Cardiac fibroblast (primary cell): ENCODE measurements at places on chromosomes 3 and 15.

DNA sequence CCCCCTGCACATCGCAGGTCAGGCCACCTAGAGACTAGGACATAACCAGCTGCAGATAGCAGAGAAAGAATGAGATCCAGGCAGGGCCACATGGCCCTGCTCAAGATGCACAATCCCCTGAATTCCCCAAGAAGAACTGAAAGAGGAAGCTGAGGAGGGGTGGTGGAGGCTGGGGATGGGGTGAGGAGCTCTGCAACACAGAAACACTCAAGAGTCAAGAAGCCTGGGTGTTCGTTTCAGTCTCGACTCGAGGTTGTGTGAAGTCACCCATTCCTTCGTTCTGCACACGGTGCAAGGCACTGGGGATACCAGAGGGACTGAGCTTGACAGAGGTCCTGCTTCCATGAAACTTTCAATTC, 62.0 kb downstream of the TLE3 start:
- DNase-seq = no peak

- peak; percentile 32 for DNase-seq
Measured at GRCh38 chr15:69410248-69410874, 3.8 kb upstream of the KIF23 start.

- DNase-seq = peak; percentile 47
Measured at GRCh38 chr15:42547918-42548248, 710 bp downstream of the LRRC57 start.

DNA sequence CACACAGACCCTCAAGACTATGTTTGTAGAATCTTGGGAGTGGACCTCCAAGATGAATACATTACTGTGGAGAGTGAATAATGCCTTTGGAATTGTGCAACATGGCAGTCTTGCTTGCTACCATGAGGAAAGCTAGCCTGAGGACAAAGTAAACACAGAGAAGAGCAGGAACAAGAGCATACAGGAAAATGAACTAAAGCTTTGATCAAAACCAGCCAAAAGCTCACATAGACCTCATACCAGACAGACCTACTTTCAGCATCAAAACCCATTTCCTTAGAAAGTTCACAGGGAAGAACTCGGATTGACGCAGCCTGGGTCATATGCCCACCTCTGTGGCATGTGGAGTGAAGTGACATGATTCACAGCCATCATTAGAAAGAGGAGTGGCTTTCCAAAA, 3.3 kb upstream of the RAB8B start:
- DNase-seq = peak; percentile 47

- no peak for DNase-seq
Measured at GRCh38 chr15:34360298-34360697, 6.7 kb downstream of the LPCAT4 start.

DNA sequence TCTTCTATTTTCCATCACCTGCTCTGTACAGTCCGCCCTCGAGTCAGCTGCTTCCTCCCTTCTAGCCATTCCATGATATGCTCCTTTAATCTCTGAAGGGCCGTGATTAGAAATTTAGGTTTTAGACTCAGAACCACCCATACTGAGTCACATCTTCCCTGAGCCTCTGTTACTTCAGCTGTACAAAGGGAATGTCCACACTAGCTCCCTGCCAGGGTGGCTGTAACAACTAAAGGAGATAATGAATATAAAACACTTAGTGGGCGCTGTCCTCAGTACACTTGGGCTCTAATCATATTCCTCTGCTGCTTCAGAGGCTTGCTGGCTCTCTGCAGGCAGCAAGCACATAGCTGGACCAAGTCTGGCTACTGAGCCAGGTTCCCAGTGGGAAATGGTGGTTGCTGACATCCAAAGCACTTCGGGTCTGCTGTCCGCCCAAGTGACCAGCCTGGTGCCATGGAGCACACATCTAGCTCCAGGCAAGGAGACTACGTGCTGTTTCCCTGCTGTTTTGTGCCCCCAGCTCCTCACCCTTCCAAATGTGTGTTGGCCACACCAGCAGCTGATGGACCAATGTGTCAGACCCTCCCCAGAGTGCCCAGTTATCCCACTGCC, 901 bp upstream of the CHST14 start:
- DNase-seq = peak; percentile 25

DNA sequence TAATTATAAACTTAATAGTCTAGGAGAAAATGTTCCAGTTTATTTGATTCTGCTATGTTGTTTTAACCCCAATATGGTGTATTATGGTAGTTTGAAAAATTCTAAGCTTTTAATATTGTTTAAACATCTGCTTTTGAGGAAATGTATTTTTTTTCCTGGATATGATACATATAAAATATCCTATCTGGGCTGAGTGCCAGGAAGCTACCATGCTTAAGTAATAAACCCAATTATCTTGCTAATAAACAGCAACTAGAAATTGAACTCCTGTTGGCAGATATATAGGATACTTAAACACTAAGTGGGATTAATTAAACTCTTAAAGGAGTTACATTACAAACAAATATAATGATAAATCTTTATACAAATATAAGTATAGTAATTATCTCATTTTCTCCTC, 293.7 kb upstream of the GRM7 start:
- DNase-seq = no peak

DNA sequence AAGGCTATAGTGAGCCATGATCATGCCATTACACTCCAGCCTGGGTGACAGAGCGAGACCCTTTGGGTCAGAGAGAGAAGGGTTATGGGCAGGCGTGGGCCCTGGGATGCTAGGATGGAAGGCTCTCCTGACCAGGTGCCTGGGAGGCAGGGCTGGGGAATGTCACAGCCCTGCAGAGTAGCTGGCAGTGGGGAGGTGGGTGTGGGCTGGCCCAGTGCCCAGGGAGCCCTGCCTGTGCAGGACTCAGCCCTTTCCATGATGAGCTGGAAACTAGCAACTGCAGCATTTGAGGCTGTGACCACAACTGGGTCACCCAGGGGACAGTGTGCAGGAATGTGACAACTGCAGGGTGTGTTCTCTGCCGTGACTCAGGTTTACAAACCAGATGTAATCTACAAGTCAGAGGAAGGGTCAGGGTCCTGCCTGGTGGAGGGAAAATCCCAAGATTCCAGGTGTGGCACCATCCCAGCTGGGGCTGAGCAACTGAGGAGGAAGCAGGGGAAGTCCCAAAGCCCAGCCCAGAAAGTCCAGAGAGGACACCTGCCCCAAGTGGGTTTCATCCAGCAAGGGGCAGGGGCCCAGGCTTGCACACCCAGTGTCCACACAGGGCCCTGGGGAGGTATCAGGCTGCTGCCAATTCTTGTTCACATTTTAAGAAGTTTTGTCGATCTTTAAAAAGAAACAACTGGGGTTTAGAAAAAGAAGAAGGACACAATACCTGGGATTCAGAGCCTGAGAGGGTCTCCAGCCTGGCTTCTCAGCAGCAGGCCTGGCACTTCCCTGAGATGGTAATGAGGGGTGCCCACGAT, 45.5 kb downstream of the SLC28A1 start:
- DNase-seq = peak; percentile 33

DNA sequence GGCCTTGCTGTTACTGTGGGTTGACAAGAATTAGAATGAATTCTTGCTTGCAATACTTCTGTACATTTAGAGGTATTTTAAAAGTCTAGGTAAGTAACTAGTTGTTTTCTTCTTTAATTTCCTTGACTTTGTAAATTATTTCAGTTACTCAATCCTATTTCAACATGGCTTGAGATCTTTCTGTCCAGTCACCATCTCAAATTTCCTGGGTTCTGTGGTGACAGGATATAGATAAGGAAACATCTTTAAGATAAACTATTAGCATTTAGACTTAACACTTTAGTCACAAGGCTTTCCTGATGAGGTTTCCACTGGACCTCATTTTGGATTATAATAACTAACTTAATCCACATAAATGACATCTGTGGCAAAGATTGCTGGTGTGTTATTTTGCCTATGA, 195.9 kb upstream of the DPH6 start:
- DNase-seq = no peak

DNA sequence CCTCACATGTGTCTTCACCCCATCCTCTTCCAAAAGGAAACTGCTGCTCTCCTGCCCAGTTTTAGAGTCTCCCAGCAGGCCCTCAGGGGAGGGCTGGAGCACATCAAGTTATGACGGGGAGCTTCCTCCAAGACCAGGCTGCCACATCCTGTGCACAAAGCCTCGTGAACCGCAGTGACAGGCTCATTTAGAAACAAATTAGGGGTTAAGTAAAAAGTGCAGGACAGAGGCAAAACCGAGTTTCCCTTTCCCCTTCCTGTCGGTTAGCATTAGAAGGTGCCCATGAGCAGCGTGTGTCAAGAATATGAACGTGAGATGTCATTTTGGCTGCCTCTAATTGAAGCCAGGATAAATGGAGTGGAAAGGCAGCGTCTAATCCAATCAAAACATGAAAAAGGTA, 199.7 kb downstream of the ARRDC4 start:
- no peak for DNase-seq

DNA sequence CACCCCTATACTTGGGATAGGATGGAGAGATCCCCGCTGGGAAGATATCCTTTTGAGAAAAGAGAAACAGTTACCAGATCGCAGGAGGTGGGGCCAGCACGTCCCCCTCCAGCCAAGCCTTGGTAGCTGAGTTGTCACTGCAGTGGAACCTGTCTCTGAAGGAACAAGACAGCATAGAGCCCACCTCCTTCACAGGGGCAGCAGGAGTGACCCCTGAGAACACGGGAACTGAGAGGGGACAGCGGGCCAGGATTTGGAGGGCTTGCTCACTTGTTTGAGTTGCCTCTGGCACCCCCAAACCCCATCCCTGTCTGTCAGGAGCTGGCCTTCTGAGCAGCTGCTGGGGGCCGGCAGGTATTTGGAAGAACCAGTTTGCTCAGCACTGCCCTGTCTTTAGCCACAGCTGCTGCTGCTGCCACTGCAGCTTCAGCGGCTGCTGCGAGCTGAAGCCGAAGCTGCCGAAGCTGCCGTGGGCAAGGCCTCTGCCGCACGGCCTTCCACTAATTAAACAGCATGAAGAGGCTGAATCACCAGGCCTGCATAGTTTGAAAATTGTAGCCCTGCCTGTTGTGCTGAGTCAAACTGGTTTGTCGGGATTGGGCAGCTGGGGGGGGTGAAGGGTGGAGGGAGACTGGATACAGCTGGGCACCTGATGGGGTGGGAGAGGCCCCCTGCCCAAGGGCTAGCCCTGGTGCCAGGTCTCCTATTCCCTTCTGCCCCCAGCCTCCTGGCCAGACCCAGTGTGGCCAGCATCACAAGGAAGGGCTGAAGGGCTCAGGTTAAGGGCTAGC, 4.0 kb downstream of the EPHB3 start:
- peak; percentile 81 for DNase-seq

DNA sequence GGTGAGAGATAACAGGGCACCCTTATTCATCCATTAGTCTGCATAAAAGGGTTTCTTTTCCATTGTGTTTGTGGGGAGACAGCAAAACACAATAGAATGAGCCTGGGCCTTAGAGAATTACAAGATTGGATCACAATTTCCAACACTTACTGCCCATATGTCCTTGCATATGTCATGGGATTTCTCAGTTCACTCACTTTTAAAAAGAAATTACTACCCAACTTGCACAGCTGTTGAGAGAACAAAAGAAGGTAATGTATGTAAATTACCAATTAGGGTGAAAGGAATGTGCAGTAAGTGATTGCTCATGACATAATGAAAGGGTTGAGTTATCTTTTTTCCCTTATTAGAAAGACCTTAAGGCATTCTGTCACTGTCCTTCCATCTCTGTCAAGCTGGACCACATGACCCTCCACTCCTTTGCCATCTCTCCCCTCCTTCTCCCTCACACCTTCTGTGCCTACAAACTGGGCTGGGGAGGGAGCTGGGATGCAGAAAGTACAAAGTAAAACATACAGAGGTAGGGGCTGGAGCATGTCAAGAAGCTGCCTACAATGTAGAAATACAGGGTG, 244.2 kb downstream of the ZMAT3 start:
- DNase-seq = no peak

- peak; percentile 57 for DNase-seq
Measured at GRCh38 chr3:127655641-127656040, 17.1 kb upstream of the ABTB1 start.

DNA sequence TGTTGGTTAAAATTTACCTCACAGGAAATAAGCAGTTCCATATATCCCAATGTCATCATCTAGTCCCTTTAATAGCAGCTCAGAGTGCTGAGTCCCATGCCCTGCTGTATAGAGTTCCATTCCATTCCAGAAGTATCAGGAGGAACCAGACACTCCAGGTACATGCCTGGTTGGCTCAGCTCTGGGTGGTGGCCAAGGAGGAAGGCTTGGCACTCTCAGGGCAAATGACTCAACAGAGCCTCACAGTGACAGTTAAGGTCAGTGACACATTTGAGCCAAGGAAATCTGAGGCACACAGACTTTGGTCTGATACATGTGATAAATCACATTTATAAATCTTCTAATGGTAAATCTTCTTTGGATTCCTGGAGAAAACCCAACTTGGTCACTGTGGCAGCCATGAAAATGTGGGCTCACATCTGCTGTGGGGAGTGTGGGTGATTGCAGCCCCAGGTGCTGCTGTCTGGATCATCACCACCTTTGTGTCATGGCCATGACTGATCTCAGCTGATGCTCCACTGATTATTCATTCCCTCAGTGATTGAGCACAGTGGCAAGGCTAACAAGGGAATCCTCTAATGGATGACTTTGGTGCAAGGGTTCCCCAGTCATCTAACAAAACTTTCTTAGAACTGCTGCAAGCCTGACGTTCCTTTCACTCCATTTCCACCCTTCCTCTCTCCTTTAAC, 9.3 kb downstream of the HHLA2 start:
- DNase-seq = no peak

GRCh38 chr3:54342676-54343075, 220.3 kb downstream of the CACNA2D3 start:
- no peak for DNase-seq
